ENCODE measurements at places on chromosomes 3 and 15.

GRCh38 chr3:157232141-157232540 is 72.2 kb upstream of the CCNL1 start:
- no peak for DNase-seq

- DNase-seq: no peak
These were observed 334.7 kb upstream of the RASGRP1 start for GRCh38 chr15:38899300-38899699.

DNA sequence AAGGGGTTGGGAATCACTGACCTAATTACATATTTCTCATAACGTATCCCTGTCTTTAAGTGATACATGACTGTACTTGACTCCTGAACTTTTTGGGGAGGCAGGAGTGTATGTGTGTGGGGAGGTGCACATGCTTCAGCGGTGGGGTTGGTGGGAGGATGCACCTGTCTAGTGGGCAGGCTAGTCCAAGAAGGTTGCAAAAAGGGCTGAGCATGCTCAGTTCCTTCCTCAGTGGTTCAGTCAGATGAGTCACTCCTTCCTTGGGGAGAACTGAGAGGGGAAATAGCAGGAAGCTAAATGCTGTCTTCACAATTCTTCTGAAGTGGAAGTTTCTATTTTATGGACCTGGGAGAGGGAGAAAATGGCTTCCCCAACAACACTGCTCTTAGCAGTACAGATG is 24.6 kb upstream of the AP4E1 start:
- no peak for DNase-seq

DNA sequence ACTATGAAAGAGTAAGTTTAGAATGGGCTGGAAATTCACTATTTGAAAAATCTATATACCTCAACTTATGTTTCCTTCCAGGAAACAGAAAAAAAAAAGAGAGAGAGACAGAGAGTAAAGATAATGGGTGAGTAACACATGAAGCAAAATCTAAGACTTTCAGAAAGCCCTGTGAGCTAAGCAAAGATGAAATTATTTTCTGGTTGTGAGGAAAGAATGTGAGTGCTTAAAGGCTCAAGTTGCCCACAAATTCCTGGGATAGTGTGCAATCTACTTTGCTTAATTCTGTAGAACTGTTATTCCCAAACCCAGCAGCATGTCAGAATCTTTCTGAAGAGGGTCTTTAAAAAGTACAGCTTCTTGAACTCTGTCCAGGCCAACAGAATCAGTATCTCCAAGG is 337.7 kb upstream of the AGTR1 start:
- DNase-seq: no peak

DNA sequence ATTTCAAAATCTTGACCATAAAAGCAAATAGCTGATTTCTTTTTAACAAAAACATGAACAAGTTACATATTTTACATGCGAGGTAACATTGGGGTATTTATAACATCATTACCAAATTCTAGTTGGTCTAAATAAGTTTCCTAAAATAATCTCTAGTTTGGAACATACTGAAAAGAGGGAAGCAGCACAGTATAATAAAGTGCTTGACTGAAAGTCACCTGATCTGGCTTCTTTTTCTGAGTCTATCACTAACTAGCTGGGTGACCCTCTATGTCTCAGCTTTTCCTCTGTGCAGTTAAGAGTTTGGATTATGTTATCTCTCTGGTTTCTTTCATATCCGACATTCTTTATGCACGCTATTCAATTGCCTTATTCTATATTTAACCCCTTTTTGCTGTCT is 19.8 kb upstream of the CNTN4 start:
- DNase-seq: no peak

- DNase-seq: no peak
These were observed 590 bp upstream of the TRIM71 start for GRCh38 chr3:32817257-32817557.

- DNase-seq: no peak
These were observed 41.9 kb upstream of the XRN1 start for GRCh38 chr3:142489572-142490323.

GRCh38 chr3:178300441-178300959 is 235.7 kb upstream of the KCNMB2 start:
- no peak for DNase-seq

GRCh38 chr3:186974824-186975313 is 44.5 kb downstream of the ST6GAL1 start:
- DNase-seq: no peak

- DNase-seq: no peak
These were observed 136.8 kb upstream of the UMPS start for GRCh38 chr3:124593442-124593829.

DNA sequence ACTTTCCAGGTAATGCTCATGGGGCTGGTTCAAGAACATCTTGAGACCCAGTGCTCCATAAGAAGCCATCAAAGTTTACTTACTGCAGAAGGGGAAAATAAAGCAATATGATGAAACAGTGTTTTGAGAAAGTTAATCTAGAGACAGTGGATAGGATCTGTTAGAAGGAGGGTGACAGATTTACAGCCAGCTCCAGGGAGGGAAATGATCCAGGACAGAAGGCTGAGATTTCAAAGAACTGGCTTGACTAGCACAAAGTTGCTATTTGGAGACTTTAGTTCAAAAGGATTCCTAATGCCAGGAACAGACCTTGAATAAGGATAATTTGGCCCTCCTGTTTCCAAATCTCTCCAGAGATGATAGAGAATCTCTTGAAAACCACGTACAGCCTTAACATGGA is 166.5 kb upstream of the NECTIN3 start:
- no peak for DNase-seq

DNA sequence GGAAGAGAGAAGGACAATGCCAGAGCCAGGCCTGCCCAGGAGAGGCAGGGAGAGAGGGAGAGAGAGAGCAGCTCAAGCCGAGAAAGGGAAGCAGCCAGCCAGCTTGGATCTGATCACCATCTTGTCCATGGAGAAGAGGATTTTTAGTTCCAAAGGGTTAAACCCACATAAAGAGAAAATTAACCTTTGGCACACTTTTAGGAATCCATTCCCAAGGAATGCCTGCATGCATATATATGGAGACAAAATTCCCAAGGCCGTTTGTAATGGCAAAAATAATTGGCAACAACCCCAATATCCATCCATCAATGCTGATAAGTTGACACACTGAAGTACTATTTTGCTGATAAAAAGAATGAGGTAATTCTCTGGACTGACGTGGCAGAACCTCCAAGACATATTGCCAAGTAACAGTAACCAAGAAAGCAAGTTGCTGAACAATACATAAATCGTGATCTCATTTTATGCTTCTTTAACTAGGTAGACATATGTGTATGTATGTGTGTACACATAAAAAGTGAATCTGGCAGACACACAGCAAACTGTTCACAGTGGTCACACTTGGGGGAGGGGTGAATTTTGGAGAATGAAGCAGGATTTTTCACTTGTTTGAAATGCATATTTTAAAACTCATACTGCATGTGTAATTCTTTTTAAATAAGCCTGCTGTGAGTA is 7.5 kb upstream of the STRA6 start:
- no peak for DNase-seq

GRCh38 chr15:31464216-31465082 is 137.8 kb downstream of the KLF13 start:
- no peak for DNase-seq

- DNase-seq: no peak
These were observed 254.7 kb downstream of the SOX2 start for GRCh38 chr3:181966393-181966792.

- DNase-seq: no peak
These were observed 107.5 kb downstream of the CNTN6 start for GRCh38 chr3:1200371-1200770.

GRCh38 chr3:119679874-119680273 is 2.7 kb upstream of the COX17 start:
- DNase-seq: no peak

- no peak for DNase-seq
These were observed 22.9 kb upstream of the KIF23 start for GRCh38 chr15:69391046-69391757.

DNA sequence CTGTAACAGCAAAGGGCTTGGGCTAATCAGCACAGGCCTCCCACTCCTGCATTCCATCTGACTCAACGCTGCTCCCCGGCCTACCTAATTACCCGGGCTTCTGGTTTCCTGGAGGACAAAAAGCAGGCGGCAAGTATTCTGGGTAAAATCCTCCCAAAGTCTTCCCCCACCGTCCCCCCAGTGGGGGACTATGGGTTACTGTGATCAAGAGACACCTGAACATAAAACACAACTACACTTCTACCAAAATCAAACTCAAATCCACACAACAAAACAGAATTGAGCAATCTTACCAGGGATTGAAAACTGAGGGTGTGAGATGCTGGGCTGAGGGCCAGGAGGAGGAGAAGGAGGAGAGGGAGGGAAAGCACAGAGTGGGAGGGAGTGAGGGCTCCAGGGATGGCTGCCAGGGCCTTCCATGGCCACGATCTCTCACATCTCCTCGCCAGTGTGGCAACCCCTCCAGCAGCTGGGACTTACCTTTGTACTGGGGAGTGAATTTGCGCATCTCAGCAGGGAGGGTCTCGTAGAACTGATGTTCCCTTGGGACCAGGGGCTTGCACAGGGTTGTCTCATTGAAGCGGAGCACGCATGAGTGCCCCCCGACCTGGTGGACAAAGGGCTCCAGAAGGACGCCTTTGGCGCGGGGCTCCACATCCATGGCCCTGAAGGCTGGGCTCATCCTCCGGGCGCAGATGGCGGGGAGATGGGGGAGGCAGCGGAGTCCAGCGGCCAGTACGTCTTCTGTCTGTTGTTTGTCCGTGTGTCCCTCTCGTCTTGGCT is 9.1 kb upstream of the NCKIPSD start:
- DNase-seq: no peak

DNA sequence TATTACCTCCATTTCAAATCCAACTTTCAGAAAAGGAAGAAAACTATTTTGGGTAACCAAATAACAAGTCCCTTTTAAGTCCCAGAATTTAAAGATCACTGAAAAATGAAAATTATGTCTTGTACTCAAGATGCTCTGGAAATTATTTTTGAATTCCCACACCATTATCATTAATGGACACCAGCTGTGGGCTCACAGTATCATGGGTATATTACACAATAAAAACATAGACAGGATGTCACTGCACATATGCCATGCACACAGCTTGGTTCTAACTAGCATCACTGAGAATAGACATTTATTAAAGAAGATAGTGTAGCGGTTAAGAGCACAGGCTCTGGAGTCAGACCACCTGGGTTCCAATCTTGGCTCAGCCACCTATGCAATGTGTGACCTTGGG is 130.4 kb downstream of the FRMD5 start:
- no peak for DNase-seq

DNA sequence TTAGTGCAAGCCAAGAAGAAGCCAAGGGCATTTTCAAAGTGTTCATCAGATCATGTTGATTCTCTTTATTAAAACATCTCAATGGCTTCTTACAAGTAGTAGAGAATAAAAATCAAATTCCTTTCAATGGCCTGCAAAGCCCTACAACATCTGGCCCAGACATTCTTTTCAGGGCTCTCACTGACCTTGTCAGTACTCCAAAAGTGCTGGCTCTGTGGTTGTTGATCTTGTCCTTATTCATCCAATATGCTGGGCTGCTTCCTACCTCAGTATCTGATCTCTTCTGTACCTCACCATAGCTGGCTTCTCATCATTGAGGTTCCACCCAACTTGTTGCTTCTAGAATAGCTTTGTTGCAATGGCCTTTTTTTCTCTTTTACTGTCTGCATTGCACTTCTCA is 74.0 kb upstream of the SAMMSON start:
- no peak for DNase-seq

DNA sequence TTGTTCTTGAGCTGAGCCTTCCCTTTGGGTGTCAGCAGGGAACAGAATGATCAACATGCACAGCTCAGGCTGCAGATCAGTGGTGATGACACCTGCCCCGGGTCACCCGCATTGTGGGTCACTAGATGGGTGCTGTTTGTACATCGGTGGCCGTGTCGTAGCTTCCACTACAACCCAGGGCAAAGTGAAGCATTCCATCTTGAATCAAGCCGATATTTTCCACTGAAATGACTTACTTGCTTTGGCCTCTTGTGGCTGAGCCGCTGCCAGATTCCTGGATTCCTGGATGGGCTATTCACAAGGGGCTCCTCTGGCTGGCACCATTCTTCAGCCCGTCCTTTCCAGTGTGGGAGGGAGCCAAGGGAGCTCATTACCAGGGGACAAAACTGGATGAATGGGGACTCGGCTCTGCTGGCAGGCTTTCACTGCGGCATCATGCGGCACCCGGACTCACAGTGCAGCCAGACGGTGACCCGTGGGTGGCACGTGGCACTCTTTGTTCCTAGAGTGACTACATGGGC is 65.6 kb downstream of the SLCO3A1 start:
- DNase-seq: no peak

- DNase-seq: no peak
These were observed 53.7 kb downstream of the PIK3CB start for GRCh38 chr3:138781012-138781470.

- DNase-seq: no peak
These were observed 542.2 kb downstream of the FOXP1 start for GRCh38 chr3:71041371-71041770.

GRCh38 chr15:99731336-99732123 is 1.7 kb downstream of the LYSMD4 start:
- DNase-seq: no peak

DNA sequence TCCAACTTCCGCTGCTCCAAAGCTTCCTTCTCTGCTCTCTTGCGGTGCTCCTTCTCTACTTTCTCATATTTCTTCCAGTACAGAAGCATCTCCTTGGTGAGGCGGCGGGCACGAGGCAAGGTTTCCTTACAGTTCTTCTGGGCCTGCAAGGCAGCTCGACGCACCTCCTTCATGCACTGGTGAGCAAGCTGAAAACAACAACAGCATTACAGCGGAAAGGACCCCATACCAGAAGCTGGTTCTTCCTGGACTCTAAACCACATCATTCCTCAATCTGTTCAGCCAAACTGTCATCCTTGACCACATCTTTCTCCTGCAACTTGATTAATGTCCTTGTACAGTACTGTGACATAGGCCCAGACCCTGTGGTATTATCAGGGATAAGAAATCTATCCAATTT is 36.4 kb downstream of the INO80 start:
- no peak for DNase-seq

DNA sequence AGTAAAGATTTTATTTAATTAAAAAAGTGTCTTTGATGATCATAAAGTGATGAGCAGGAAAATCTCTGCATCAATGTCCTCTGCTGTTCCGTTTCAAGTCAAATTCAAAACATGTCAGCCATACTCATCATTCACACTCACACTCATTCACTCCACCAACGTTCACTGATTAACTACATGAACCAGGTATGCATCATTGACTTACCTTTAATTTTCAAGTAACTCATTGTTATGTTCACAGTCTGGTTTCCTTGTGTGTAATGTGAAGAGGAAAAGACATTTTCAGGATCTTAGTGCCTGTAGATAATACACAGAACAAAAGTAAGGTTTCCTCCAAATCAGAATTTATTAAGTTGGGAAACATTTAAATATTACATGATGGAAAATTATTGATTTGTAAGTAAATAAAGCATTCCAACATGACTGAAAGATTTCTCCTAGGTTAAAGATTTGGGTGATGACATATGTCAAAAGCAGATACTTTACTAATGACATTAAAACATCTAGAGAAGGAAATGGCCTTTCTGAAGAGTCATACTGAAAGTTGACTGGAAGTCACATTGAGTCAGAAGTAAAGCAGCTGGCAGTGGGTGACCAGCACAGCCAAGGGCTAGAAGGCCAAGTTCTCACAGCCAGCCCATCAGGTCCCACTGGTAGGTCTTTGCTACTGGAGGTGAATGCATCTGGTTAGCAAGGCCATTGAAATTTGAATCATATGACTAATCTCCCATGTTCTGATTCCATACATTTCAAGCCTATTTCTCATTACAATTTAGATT is 251.9 kb downstream of the CDIN1 start:
- no peak for DNase-seq
